ENCODE measurements at places on chromosomes 12 and 14.

DNA sequence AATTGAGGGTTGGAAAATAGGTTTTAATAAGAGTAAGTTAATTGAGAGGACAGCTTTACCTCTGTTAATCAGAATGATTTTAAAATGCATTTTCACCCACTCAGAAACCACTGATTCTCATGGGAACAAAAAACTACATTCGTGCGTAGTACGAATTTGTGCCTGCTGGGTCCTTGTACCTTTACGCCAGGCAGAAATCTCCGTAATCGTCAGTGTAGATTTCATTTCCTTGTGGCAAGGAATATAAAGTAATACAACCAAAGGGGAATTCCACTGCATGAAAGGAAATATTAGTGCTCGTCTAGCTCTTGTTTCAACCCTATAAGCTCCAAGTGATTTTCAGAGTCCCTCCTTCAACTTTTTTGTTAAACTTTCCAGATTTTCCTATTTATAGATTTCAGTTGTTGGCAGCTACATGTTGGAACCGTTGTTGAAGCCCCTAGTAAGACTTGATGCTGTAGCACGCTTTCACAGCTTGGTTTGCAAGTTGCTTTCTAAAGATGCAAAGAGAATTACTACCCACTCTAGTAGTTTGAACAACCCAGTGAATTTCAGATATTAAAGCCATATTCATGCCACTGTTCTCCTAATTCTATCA is 90.6 kb downstream of the ETV6 start:
- DNase-seq: no peak

DNA sequence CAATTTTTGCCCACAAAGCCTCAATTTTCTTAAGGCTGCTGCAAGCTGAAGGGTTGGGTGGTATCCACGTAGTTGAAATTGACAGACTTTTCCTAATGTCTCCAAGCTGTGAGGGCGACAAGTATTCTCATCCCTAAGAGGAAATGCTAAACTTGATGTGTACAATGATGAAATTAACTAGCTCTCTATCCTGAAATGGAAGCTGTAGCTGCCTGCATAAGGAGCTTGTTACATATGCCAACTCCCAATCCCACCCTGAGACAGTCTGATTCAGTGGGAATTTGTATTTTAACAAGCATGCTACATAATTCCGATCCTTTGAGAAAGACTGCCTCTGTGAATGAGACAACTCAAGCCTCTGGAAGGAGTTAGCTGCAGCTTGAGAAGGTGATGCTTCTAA is 45.7 kb upstream of the MDM1 start:
- no peak for DNase-seq

- no peak for DNase-seq
These were observed 26.6 kb downstream of the NUP37 start for GRCh38 chr12:102093319-102093718.

GRCh38 chr14:69055999-69056788 is 77.1 kb upstream of the ACTN1 start:
- no peak for DNase-seq

DNA sequence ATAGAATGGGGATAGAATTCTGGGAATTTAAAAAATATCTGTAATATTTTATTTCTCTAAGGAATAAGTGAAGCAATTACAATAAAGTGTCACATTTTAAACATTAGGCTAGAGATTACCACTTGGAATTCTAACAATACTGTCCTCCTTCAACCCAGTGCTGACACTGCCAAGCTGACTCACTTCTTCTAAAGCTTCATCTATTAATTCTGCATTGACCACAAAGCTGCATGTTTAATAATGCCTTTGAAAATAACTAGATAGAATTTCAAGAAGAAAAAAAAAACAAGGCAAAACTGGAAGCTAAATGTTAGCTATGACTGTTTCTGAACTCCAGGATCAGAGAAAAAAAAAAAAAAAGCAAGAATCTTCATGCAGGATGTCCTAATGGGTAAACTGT is 970.7 kb upstream of the FBXO33 start:
- DNase-seq: no peak

DNA sequence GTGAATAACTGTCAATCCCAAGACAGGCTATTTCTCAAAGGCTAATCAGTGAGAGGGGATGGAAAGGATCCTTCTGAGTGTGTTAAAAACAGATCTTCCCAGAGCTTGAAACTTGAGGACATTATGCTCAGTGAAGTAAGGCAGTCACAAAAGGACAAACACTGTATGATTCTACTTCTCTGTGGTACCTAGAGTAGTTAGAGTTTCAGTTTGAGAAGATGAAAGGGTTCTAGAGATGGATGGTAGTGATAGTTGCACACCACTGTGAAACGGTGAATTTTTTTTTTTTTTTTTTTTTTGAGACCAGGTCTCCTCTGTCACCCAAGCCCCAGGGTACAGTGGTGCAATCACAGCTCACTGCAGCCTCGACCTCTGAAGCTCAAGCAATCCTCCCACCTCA is 133.8 kb downstream of the SAMD4A start:
- no peak for DNase-seq

DNA sequence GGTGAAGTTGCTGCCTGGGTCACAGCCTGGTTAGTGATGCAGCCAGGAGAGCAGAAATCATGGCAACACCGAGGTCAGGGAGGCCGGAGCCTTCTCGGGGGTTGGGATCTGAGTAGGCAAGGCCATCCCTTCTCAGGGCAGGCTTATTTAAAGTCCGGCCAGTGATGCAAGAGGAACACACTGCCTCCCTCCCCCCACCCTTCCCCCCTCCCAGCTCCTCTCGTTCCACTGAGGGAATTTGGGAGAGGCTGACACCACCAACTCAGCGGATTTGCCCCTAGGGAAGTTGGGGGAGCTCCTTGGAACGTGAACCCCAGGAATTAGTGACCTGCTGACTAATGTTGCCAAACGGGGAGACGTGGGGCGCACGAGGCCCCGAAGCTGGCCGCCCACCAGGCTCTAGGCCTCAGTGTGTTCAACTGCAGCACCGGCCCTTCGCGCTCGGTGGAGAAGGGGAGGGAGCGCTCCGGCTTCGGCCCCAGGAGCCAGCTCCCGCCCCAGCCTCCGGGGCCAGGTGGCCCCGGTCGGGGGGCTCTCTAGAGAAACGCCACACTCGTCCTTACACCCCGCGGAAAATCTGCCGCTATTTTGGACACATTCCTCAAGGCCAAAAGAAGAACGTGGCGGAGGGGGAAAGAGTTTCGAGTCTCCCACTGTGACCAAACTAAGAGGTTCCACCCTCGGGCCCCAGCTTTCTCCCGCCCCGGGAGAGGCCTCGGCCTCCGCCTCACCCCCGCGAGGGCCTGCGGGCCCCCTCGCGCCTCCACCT is 1.6 kb downstream of the CTDSP2 start:
- DNase-seq: peak; percentile 32

DNA sequence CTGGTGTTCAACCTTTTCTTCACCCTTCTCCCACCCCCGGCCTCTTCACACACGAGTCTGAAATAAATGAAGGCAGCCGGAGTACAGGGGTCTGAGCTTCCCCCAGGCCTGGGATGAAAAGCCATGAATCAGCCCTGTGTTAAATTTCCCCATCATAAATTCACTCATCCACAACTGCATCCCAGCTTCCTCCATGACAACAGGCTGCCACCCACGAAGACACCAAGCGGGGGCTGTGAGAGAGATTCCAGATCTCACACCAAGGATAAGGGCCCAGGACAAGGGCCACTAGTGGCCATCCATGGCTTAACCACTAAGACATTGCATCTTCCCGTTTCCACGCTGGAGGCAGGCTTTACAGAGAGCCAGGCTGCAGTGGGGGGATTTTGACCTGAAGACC is 93.9 kb upstream of the NCOR2 start:
- no peak for DNase-seq

GRCh38 chr12:75722714-75723200 is 211.3 kb upstream of the KRR1 start:
- DNase-seq: peak; percentile 18

GRCh38 chr14:30990770-30991169 is 34.7 kb upstream of the AP4S1 start:
- no peak for DNase-seq

GRCh38 chr12:129911428-129912049 is 7.7 kb upstream of the TMEM132D start:
- DNase-seq: no peak

DNA sequence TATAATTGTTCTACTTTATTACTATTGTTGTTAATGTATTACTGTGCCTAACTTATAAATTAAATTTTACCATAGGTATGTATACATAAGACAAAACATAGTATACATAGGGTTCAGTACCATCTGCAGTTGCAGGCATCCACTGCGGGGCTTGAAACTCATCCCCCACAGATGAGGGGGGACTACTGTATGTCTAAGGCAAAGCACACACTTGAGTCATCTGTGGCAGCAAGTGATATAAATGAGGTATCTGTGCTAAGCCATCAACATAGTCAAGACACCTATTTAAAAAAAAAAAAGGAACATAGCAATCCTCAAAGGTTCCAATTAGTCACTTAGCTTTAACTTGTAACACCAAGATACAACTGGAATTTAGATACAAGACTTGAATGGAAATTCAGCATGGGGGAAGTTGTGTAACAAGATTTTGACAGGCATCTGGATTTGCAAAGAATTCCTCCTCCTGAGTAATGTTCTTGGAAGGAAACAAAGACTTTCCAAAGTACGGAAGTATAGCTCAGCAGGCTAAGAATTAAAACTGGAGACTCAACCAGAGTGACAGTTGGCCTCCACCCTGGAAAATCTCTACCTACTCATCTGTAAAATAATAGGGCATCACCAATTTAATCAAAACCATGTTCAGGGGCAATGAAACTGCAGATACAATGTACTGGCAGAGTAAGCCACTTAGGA is 14.9 kb downstream of the DCAF5 start:
- DNase-seq: no peak

- no peak for DNase-seq
These were observed 25.6 kb upstream of the MBIP start for GRCh38 chr14:36346052-36346451.

GRCh38 chr14:94655169-94655710 is 43.0 kb downstream of the SERPINA3 start:
- no peak for DNase-seq

GRCh38 chr14:23357261-23357660 is 4.6 kb upstream of the SLC22A17 start:
- no peak for DNase-seq

DNA sequence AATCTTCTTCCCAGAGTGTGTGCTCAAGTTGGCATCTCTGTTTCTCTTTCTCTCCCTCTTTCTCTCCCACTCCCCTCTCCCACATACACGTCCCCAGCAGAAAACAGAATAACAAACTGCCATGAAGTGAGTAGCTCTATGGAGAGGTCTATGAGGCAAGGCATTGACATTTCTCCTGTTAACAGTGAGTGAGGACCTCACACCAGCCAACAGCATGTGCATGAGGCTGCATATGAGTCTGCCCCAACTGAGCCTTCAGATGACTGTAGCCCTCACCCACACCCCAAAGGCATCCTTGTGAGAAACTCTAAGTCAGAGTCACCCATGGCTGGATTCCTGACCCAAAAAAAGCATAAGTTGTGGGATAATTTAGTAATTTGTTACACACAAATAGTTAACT is 50.4 kb downstream of the MAGOHB start:
- no peak for DNase-seq

DNA sequence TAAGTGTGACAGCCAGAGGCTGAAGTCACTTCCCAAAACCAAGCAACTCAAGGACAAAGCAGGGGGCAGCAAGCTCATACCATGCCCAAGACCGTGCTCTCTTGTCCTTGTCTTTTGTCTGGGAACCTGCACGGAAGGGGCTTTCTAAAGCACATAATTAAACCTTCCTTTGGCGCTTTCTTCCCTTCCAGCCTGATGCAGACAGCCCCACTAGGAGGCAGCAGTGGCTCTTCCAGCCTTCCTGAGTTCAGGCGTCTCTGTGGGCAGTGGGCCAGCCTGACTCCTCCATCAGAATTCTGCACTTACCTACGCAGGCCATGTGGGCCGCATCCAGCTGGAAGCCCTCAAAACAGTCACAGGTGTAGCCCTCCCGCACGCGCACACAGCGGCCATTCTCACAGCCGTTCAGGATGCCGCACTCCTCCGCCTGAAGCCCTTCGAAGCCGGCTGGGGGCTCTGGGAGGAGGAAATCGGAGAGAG is 7.6 kb downstream of the ISCA2 start:
- DNase-seq: no peak

- no peak for DNase-seq
These were observed 21.2 kb downstream of the CALM1 start for GRCh38 chr14:90418053-90418452.

GRCh38 chr12:108578264-108578663 is 15.9 kb downstream of the ISCU start:
- DNase-seq: no peak

GRCh38 chr12:63416788-63417187 is 251.5 kb downstream of the DPY19L2 start:
- no peak for DNase-seq

- peak; percentile 30 for DNase-seq
These were observed 535 bp downstream of the BIN2 start for GRCh38 chr12:51323317-51323960.

DNA sequence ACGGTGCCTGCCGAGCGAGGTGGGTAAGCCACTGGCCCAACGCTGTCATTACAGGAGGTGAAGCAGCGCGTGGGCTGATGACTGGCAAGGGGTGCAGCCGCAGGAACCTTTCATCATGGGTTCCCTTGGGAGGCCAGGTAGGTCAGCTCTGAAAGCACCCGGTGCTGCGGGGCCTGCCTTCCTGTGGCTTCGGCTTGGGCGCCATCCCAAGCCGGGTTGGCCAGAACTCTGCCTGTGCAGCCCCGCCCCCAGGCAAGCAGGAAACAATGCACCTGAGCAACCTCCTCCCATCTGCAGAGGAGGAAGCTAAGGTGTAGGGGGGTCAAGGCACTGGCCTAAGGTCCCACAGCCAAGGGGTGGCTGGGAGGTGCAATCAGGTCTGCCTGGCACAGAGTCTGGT is 20.0 kb upstream of the HHIPL1 start:
- no peak for DNase-seq

DNA sequence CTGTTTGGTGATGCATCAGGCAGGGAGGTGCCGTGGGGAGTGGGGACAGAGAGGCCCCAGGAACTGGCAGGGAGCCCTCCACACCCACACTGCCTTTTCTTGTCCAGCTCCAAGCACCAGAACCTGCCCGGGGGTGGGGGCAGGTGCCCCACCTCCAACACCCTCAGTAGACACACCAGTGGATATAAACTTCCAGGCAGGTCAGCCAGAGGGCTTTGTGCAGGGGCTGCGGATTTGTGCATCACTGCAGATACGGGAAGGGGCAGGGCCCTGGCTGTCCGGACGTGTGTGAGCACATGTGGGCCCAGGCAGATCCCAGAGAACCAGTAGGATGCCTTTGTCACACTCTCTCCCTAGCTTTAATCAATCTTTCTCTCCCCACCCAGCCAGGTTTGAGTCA is 1.3 kb upstream of the TGM1 start:
- no peak for DNase-seq

DNA sequence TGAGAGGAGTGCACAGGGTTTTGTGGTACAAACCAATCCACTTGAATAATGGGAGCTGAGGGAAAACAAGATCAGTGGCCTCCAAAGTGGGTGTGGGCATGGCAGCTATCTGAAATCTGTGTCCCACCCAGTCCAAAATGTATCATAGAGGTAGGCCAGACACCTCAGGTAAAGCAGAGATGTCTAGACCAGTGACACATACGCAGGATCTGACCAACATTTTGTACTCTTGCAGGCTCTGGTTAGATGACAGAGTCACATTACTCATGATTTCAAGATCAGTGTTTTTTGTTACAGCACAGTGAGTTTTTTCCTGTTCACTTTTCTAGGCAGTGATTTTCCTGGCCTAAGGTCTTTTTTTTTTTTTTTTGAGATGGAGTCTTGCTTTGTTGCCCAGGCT is 211.8 kb downstream of the PCNX1 start:
- no peak for DNase-seq

GRCh38 chr12:64451687-64452558 is at the start of gene TBK1:
TSS of gene TBK1 (plus strand) at chr12:64452120. CDS start at chr12:64455871, 3,751 bp downstream.
- peak; percentile 54 for DNase-seq

Data from stimulated activated naive CD4-positive, alpha-beta T cell treated with Interleukin-2 at 50 U/mL for 16 hours (primary cell).